HS-5 (cell line): ENCODE measurements at places on chromosomes 4 and X.
A peak's percentile ranks its signal among the peaks of the same experiment; 100 is the strongest.

- no peak for DNase-seq
Measured at GRCh38 chr4:5908876-5909427, 16.1 kb upstream of the CRMP1 start.

DNA sequence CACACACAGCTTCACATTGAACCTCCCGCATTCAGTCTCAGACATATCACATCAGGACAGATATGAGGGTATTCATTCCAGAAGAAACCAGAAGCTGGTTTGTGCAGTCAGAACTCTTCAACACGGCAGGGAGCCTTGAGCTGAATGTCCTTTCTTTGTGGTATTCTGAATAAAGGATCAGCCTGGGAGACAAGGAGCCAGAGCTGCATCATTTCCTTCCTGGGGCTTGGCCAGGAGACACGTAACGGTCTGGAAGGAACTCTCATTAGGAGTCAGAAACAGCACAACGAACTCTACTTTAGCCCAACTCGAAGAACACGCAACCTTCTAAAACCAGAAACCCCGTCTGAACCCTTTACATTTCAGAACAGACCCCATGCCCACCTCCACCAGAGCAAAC is 46.4 kb downstream of the KDR start:
- peak; percentile 9 for DNase-seq

GRCh38 chr4:26786916-26787315 is 73.7 kb upstream of the STIM2 start:
- no peak for DNase-seq

- DNase-seq = peak; percentile 44
Measured at GRCh38 chrX:45622538-45622937, 421.9 kb upstream of the DIPK2B start.

DNA sequence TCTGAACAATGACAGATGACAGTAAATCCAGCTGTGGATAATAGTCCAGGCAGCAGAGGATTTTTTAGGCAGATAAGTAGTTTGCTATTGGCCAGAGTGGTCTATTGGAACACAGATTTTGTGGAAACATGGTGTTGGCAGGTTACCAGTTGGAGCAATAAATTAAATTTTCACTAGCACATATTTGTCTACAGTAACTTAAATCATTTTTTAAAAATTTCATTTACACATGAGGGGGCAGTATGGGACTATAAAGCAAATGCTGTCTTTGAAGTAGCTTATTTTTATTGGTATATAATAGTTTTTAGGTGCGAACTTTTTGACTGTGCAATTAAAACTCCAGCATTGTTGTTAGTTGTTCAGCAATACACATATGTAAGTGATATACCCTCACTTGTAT is 289.8 kb downstream of the ARHGAP10 start:
- no peak for DNase-seq

DNA sequence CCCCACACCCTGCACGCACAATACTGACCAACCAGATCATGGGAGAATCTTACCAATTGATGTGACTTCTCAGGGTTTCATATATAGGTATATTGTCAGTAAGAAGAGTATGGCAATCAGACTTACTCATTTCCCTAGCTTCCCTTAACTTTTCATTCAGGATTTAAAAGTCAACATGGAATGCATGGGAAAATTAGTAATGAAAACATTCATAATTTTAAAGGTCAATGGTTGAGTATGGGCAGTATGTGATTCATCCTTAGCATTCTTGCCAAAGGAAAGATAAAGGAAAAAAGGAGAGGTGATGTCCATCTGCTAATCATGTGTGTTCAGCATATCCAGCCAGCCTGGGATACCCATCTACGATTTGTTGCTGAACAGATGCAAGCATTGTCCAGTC is 4.0 kb downstream of the DIPK2B start:
- DNase-seq = peak; percentile 49

DNA sequence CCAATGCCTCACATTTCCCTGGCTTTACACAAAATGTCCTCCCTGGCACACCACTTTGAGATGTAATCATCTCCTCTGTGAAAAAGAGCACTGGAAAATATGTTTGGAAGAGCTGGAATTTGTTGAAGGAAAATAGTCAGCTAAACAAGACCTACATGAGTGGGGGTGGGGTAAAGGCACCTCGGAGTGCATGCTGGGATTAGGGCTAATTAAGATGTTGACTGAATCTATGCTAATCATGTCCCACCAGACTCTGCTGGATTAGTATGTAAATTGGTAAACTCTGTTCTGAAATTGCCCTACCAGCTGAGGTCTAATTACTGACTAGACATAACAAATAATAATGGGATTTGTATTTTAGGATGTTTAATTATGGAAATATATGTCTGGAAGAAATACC is 46.8 kb upstream of the MID1 start:
- DNase-seq = no peak

DNA sequence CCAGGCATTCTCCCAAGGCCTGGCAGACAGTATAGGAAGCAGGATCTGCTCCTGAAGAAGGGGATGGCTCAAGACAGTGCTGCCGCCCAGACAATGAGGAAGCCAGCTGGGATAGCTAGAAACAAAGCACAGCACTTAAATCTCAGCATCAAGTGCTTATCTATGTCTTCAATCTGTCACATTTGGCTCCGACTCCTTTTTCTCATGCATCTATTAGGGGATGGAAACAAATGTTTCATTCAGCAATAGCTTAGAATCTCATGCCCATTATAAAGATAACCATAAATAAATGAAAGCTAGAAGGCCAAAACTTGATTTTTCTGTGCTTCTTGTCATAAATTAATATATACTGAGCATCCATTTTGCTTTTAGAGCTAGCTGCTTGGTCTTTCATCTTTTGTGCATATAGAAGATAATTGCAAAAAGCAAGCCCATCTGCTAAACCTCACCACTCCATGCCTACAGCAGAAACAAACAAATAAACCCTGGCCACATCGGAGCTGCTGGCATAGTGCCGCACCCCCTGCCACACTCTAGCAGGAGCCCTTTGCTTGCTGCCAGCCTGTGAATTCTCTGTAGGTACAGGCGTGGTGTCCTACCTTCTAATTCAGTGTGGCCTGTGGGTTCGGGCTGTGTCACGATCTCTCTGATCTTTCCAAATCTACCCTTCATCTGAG is 75.9 kb downstream of the AASDH start:
- DNase-seq = no peak
